Activated CD4-positive, alpha-beta T cell treated with anti-CD3 and anti-CD28 coated beads, Interleukin-10, Interleukin-2, amounts not matched to agents 100 ng/mL and 50 ng/mL, durations not matched to agents 16 hours and 8 hours (primary cell): ENCODE measurements at places on chromosomes 2 and 18.

- no peak for DNase-seq
Measured at GRCh38 chr2:183079139-183079775, 710 bp downstream of the DUSP19 start.

GRCh38 chr2:211722928-211723327, 815.7 kb downstream of the ERBB4 start:
- DNase-seq, result no peak

DNA sequence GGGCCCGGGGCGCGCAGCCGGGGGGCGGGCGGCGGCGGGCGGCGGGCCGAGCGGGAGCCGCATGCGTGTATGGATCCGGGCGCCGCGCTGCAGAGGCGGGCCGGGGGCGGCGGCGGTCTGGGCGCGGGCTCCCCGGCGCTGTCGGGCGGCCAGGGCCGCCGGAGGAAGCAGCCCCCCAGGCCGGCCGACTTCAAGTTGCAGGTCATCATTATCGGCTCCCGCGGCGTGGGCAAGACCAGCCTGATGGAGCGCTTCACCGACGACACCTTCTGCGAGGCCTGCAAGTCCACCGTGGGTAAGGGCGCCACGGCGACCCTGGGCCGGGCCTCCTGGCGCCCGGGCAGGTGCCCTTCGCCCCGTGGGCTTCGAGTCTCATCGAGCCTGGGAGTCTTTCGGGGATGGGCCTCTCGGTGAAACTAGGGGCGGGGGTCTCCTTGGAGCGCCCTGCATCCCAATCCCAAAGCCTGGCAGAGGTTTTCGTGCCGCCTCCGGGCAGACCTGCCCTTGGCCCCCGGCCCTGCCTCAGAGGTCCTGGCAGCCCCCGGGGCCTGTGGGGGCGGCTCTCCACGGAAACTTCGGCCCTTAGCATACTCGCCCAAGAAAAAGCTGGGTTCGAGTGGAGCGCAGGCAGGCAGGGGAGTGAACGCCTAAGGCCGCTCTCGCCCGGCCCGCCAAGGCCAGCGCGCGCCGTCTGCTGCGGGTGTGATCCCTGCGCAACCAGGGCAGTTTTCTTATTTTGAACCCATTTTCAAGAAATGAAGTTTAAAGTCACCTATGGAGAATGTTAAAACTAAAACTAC, 622 bp downstream of the RAB12 start:
- DNase-seq, result no peak

DNA sequence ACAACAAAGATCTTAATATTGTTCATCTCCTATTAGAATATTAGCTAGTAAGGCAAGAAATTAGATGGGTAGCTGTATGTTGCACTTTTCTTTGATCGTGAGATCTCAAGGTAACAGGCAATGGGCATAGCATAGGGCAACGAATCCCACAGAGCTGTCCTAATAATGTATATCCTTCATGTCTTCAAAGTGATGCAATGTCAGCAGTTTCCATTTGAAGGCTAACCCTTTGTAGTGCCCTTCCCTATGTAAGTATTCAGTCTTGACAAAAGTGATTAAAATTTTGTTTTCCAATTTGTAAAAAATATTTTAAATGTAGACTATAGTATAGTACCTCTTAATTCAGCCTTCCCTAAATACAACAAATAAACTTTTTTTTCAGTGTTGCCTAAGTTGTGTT, 112.5 kb downstream of the PKP4 start:
- no peak for DNase-seq

DNA sequence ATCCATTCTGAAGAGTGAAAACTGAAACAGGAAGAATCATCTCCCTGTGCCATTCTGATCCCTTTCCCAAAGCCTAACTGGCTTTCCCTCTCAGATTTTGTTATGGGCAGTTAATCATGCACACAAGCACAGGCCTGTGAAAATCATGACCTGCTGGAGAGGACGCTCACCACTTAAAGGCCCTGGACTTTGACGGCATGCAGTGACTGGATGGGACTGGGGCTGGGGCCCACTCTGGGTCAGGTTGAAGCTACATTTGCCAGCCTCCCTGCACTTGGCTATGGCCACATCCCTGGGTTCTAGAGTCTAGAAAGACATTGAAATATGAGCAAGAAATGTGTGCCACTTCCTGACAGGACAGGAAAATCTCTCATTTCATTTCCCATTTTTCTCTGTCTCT, 12.9 kb downstream of the PDE11A start:
- no peak for DNase-seq
